ENCODE measurements at places on chromosomes 5 and 9.

DNA sequence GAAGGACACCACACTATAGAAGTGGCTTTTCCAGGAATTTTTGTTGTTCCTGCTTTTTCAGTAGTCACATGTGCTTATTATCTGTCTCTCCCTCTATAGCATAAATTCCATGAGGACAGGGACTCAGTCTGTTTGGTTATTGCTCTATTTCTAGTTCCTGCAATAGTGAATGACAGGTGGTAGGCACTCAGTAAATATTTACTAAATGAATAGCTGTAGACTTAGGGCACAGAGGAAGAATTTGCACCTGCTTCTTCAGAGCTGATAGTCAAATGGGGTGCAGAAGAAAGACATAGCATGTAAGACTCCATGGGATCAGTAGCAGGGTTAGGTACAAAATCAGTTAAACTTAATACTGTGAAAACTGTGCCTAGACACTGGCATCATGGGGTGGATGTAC, 580.2 kb downstream of the CCDC171 start:
- DNase-seq = no peak

GRCh38 chr5:78543916-78544315, 104.7 kb downstream of the LHFPL2 start:
- no peak for DNase-seq

- no peak for DNase-seq
Measured at GRCh38 chr5:57315941-57316340, 142.1 kb downstream of the GPBP1 start.

DNA sequence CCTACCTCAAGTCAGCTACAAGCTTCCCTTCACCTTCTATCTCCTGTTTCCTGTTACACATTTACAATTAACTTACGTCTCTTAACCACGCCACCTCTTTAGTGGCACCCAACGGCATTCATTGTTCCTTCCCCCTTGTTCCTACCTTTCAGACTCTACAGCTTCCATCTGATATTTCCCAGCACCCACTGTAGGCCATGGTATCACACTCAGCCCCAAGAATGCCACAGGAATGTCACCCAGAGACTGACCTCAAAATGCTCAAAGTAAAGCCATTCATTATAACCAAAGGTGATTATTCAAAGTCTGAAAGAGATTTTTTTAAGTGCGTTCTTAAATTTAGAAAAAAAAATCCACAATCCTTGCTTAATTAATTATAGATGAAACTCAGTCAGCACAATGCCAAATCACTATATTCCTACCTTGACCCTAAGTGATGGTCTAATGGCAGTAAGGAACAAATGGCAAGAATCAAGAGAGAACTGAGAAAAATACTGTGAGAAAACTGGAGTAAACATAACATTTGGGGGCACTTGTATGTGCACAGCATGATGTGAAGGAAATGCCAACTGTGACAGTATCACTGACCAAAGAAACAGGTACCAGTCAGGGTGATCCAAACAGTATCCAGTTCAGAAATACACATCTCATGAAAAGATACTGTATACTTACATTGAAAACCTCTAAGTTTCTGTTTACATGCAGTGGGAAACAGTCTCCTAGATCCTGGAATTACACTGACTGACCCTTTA, 52.1 kb downstream of the CTNND2 start:
- DNase-seq = no peak

GRCh38 chr5:96209829-96210228, 223.2 kb downstream of the PCSK1 start:
- DNase-seq = no peak

DNA sequence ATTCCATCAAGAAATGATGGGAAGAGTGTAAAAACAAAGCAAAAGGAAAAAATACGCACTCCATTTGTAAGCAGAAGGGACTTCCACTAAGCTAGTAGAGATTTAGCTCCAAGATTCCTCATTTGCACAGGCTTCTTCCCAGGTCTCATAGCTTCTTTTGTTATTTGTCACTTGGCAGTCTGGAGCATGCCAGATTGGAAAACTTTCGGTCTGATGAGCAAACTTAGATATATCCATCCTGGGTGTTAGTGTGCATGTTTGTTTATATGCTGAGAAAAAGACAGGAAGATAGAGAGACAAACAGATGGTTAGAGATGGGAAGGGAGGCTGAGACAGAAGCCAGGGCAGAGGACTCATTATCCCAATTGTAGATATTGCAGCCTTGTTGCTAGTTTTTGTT, 1644.5 kb upstream of the NUDT12 start:
- no peak for DNase-seq

DNA sequence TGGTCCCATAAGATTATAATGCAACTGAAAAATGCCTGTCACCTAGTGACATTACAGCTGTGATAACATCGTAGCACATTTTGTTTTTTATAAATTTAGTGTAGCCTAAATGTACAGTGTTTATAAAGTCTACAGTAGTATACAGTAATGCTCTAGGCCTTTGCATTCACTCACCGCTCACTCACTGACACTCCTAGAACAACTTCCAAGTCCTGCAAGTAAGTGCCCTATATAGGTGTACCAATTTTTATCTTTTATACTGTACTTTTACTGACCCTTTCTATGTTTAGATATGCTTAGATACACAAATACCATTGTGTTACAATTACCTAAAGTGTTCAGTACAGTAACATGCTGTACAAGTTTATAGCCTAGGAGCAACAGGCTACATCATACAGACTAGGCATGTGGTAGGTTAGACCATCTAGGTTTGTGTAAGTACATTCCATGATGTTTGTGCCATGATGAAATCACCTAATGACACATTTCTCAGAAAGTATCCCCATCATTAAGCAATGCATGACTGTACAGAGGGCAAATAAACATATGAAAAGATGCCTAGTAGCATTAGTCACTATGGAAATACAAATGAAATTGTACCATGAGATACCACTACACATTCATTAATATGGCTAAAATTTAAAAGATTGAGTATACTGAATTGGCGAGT, 127.6 kb downstream of the TRPM6 start:
- DNase-seq = no peak

- no peak for DNase-seq
Measured at GRCh38 chr9:7341571-7341970, 458.0 kb downstream of the DMAC1 start.

GRCh38 chr5:137507150-137507549, 8.0 kb upstream of the SPOCK1 start:
- DNase-seq = no peak
